ENCODE measurements at places on chromosomes 11 and 22.
A peak's percentile ranks its signal among the peaks of the same experiment; 100 is the strongest.

- H3K27me3 ChIP-seq = no peaks in the 10 kb centered on the region
- DNase-seq = no peak
- H3K4me3 ChIP-seq = no peak overlapping the region
- H3K4me1 ChIP-seq = no peaks in the 10 kb centered on the region
- H3K36me3 ChIP-seq = no peaks in the 10 kb centered on the region
- peak overlapping the region; percentile 48 for H3K27ac ChIP-seq
Measured at GRCh38 chr11:10727146-10727851, 23.7 kb upstream of the CTR9 start.

DNA sequence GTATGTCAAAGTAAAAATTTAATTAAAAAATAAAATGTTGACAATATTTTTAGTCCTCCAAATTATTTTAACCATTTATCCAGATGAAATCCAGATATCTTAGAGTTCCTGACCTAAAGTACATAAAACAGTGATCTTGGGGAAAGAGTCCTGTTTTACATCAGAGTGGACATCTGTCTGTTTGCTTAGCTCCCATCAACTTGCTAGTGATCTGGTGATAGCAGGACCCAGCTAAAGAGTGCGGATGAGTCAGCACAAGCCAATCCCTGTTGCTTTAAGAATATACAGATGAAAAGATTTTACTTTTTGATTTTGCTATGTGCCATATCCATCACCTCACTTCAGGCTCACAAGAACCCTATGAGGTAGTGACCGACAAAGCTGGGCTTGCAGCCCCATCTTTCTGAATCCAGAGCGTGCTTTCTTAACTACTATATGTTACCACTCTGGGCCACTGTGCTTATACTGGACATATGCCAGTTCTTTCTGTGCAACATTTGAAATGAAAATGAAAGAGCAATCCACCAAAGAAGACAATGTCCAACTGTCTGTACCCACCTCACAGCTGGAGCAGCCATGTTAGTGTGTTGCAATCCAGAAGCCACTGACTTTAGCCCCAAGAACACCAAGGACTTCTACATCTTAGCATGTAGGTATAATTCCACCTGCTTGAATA is 167.6 kb upstream of the SESN3 start:
- no peaks in the 10 kb centered on the region for H3K4me1 ChIP-seq
- no peaks in the 10 kb centered on the region for H3K27me3 ChIP-seq
- DNase-seq = no peak
- no peaks in the 10 kb centered on the region for H3K36me3 ChIP-seq
- no peak overlapping the region for H3K27ac ChIP-seq
- H3K4me3 ChIP-seq = no peak overlapping the region

DNA sequence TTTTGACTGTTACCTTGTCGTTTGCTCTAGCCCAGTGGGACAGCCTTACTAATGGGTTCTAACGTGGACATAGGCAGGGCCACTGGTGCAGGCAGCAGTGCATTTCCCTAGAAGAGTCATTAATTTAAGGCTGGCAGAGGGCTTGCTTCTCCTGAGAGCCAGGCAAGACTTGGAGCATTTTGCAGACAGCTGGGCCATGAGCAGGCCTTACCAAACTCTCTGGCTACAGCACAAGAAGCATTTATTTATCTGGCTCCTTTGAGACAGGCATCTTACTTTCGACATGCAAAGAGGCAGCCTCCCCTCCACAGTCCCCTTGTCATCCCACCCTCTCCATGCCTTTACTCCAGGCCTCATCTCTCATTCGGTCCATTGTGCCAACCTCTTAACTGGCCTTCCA is 139.9 kb downstream of the CSNK2A3 start:
- DNase-seq = no peak
- H3K27me3 ChIP-seq = no peaks in the 10 kb centered on the region
- H3K4me3 ChIP-seq = no peak overlapping the region
- H3K36me3 ChIP-seq = no peaks in the 10 kb centered on the region

DNA sequence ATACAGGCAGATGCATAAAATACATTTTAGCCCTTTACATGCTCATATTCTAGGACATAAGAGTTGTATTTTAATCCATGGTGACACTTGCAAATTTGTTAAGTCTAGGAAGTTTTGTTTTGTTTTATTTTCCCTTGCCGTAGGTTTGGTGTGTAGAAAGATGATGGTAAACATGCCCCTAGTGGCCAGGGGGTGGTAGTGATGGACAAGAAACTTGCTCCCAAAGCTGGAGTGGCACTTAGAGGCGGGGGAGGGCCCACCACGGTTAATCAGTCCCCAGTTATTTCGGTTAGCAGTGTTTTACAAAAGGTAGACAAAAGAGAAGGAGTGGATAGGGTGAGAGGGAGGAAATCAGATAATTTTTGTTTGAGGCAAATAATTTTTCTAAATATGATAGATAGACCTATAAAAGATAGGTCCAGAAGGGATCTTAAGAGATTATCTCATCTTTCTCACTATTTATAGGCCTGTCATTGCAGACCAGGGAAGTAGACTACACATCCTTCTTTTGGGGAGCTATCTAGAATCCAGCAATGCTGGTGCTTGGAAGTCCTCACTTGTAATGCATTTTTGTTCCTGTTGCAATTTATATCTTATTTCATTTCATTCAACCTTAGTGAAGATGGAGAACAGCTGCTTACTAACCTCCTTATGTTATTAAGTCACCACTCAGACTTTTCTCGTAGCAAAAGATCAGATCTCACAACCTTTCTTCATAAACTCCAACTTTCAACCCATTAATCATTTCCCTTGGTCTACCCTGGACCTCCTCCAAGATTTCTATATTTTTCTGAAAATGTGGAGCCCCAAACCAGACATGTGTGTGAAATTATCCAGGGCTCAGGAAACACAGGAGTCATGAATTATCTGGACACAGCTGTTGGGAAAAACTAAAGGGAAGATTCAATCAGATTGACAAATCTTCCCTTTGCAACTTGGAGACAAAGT is 5.9 kb upstream of the BDNF start:
- H3K4me1 ChIP-seq = peaks cover 11% of the 10 kb centered on the region
- no peak overlapping the region for H3K27ac ChIP-seq
- no peak overlapping the region for H3K4me3 ChIP-seq
- no peak for DNase-seq
- H3K27me3 ChIP-seq = no peaks in the 10 kb centered on the region

DNA sequence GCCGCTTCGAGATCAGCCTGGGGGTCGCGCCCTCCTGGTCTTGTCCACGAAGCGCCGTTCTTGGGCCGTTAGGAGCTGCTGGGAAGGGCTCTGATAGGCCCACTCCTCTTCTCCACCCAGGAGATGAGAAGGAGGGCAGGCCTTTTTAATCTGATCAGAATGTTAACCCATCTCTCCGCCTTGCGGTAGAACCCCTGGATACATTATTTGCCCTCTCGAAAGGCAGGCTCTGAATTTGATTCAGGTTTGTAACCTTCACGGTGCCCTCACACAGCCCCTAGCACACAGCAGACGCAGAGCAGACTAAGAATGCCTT is at the start of gene CCDC83:
TSS of gene CCDC83 (plus strand) at position 43 of the 316 bp plus-strand sequence. CDS start 9,741 bp downstream, outside the sequence.
- H3K27me3 ChIP-seq = no peaks in the 10 kb centered on the region
- peak within 1 kb of the TSS; percentile 82 for H3K27ac ChIP-seq
- H3K4me3 ChIP-seq = peak within 1 kb of the TSS; percentile 60

DNA sequence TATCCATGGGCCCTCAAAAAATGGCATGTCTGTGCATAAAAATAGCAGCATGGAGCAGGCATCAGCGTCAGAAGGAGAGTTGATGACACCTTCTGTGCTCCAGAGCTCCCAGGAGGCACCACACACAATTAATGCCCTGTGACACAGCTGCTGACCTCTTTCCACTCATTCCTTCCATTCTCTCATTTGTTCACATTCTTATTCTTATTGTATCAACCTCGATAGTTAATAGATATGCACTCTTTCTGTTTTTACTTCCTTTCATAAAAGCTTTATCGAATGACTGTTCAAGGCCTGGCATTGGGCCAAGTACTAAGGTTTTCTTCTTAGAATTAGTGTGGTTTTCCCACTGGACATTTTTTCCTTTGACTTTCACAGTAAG is 266.0 kb upstream of the MTNR1B start:
- no peak overlapping the region for H3K27ac ChIP-seq
- no peak for DNase-seq

DNA sequence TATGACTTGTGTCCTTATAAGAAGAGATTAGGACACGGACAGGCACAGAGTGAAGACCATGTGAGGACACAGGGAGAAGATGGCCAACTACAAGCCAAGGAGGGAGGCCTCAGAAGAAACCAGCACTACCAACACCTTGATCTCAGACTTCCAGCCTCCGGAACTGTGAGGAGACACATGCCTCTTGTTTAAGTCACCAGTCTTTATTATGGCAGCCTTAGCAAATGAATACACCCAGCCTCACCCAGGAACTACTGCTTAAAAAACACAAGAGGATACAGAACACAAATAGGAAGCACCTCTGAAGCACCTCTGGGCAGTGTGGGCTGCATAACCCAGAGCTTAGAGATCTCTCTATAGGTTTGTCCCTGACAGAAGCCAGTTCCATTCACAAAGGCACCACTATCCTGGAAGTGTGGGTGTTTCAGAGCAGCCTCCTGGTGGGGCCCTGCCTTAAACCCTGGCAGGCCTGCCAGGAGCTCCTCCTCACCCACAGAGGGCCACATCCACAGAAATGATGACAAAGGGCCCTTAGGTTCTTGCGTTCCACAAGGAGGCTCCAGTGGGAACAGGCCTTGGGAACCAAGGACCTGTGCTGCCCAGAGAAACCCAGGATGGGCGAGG is 58.8 kb downstream of the CHRDL2 start:
- no peaks in the 10 kb centered on the region for H3K27me3 ChIP-seq
- DNase-seq = no peak
- no peaks in the 10 kb centered on the region for H3K4me1 ChIP-seq
- H3K4me3 ChIP-seq = no peak overlapping the region
- H3K36me3 ChIP-seq = no peaks in the 10 kb centered on the region

GRCh38 chr11:17533341-17533740 is 10.9 kb downstream of the USH1C start:
- H3K36me3 ChIP-seq = no peaks in the 10 kb centered on the region
- no peak for DNase-seq
- H3K4me1 ChIP-seq = no peaks in the 10 kb centered on the region
- H3K4me3 ChIP-seq = no peak overlapping the region
- H3K27ac ChIP-seq = no peak overlapping the region

- no peak overlapping the region for H3K4me3 ChIP-seq
- no peaks in the 10 kb centered on the region for H3K36me3 ChIP-seq
- DNase-seq = no peak
- H3K27ac ChIP-seq = no peak overlapping the region
- no peaks in the 10 kb centered on the region for H3K27me3 ChIP-seq
Measured at GRCh38 chr11:31254415-31254814, 115.1 kb downstream of the DCDC1 start.

DNA sequence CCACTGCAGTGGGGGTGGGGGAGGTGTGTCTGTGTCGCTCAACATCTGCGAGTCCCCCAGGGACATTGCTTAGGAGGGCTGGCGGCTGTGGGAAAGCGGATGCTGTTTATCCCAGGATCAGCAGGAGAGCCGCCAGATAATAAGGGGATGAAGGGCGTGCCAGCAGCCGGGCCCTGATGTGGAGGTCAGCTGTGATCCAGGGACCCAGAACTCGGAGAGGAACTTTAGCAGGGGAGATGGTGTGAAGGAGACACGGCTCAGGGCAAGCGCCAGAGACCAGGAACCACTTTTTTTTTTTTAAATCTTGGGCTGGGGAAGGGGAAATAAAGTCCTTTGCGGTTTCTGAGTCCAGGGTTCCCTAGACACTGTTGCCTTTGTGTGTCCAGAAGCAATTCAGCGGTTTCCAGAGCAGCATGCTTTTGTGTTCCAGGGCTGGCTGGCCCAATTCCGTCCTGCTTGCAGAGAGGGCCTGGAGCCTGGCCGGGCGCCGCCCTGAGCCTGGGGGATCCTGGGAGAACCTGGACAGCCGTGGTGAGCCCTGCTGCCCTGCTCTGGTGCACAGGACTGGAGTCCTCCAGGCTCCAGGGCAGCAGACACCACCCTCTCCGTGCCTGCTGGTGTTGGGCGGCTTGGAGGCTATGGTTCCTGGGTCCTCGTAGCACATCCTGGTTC is at the start of gene GRAMD4:
TSS of gene GRAMD4 (plus strand) at position 557 of the 672 bp plus-strand sequence. CDS start 6,414 bp downstream, outside the sequence.
- H3K36me3 ChIP-seq = no peaks in the 10 kb centered on the region
- H3K4me3 ChIP-seq = no peak within 1 kb of the TSS
- H3K27me3 ChIP-seq = no peaks in the 10 kb centered on the region

DNA sequence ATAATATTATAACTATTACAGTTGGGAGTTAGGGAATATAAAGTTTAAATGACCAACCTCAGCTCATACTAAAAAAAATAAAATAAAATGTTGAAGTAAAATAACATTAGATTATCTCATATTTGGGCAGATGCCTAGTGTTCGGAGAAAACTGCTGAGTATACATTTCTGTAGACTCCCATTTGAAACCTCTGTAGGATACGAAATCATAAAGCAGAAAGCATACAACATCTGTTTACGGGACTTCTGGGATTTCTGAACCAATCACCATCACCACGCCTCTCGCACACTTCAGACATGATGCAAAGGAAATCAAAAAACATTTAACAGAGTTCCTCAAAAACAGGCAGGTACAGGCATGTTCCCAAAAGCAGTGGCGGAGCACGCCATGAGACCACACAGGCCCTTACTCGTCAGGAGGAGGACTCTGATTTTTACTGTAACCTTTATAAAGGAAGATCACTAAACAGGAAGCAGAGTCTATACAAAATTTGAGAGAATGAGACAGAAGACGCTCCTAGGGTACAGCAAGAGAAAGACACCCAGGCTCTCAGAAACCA is 8.6 kb downstream of the ZNF195 start:
- no peak for DNase-seq
- no peaks in the 10 kb centered on the region for H3K27me3 ChIP-seq
- H3K27ac ChIP-seq = no peak overlapping the region
- H3K4me1 ChIP-seq = no peaks in the 10 kb centered on the region

- no peak overlapping the region for H3K4me3 ChIP-seq
- no peaks in the 10 kb centered on the region for H3K36me3 ChIP-seq
- H3K27ac ChIP-seq = no peak overlapping the region
- DNase-seq = no peak
- H3K27me3 ChIP-seq = no peaks in the 10 kb centered on the region
- no peaks in the 10 kb centered on the region for H3K4me1 ChIP-seq
Measured at GRCh38 chr11:15742626-15743519, 613.5 kb downstream of the SOX6 start.

DNA sequence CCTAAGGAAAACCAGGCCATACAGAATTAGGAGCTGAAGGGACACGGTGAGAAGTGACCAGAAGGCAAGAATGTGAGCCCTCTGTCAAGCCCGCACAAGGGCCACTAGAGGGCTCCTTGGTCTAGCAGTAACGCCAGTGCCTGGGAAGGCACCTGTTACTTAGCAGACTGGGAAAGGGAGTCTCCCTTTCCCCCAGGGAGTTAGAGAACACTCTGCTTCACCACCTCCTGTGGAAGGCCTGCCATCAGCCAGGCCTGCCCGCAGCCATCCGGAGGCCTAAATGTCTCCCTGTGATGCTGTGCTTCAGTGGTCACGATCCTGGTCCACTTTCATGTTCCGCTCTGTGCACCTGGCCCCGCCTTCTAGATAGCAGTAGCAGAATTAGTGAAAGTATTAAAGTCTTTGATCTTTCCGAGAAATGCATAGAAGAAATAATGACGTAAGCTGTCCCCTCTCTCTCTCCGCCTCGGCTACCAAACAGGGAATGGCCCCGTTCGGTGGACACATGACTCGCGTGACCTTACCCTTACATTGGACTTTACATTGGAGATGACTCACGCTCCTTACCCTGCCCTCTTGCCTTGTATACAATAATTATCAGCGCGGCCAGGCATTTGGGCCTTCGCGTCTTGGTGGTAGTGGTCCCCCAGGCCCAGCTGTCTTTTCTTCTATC is 10.7 kb upstream of the GSTP1 start:
- H3K36me3 ChIP-seq = no peaks in the 10 kb centered on the region
- no peak overlapping the region for H3K27ac ChIP-seq
- H3K4me3 ChIP-seq = no peak overlapping the region
- no peaks in the 10 kb centered on the region for H3K4me1 ChIP-seq
- no peaks in the 10 kb centered on the region for H3K27me3 ChIP-seq

All from right atrium auricular region (tissue), 2 donors.